ENCODE measurements at places on chromosomes 6 and 20.

- no peak for DNase-seq
These were observed 246.8 kb downstream of the QKI start for GRCh38 chr6:163661272-163661671.

- DNase-seq = no peak
These were observed 1.7 kb downstream of the STXBP5 start for GRCh38 chr6:147205690-147206600.

DNA sequence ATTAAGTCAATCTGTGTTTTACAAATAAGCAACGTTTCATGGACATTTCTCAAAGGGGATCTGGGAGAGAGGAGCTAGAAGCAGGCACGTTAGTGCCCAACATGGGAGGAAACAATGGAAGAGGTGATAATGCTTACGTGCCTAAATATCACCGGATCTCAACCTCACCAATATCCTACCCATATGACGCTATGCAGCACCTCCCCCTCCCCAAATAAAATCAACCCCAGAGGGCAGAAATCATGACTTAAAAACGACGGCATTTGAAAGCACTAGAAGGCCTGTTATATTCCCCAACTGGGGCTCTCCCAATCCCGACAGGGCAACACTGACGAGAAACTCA is 425 bp downstream of the HBS1L start:
- no peak for DNase-seq

DNA sequence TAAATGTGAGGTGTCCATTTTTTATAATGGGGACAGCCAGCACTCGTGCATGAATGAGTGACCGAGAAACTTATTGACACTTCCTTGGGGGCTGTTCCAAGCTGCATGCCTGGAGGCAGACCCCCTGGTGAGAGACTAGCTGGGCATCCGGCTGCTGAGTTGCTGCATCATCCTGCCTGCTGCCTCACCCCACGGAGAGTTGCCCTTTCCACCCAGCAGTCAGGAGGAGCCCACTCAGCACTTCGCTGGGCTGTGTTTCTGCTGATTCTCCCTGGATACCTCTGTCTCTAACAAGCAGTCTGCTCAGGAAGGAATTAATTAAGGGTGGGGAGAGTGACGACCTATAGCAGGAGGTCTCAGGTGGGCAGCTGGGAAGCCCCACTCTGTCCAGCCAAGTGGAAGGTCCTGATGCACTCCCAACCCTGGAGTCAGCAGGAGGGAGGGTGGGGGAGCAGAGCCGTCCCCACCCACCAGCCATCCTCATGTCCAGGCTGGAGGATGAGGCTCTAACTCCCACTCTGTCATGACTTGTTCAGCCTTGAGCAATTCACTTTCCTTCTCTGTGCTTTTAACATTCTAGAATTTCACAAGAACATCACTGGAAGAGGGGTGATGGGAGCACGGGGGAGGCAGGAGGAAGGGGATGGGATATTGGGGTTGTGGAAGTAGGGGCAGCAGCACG is 177.3 kb downstream of the LRFN2 start:
- no peak for DNase-seq

DNA sequence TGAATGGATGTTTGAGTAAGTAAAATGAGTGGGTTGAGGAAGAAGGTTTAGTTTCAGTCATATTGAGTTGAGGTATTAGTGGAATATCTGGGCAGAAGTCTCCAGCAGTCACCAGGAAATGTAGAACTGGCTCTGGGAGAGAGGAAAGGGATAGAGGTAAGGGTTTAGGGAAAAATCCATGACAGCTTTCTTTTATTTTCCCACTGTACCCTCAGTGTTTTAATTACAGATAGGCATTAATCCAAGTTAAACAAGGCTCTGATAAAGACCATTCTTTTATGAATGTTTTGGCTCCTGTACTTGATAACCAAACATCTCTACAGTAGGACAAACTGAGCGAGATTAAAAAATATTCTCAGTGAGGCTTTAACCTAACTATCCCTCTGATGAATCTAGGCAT is 318.4 kb upstream of the SYNCRIP start:
- DNase-seq = no peak

Measured in GM12892 (cell line).